Prostate gland (tissue), 2 donors: ENCODE measurements at places on chromosomes 1 and 21.

GRCh38 chr1:41868241-41868998, 50.3 kb downstream of the HIVEP3 start:
- DNase-seq = no peak

DNA sequence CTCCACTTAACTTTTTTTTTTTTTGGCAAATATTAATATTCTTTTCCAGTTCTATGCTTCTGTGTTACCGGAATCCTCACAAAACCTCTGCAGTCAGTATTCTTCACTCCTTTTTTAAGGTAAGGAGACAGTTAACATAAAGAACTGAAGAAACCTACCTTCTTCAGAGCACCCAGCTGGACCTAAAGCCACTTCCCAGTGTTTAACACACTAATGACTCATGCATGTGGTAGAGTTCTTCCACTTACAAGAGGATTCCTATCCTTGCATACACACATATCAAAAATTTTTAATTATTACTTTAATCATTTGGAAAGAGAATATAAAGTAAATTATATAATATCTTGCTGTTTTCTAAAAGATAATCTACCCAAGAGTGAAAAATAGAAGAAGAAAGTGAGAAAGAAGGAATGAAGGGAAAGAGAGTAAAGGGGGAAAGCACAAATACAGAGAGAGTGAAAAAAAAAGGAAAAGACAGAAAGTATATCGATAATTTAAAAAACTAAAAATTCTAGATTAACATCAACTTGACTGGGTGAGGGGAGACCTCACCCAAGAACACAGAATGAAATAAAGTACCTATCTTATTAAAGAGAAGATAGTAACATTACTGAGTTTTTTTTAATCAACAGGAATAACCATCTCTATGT, 54.9 kb downstream of the ENAH start:
- no peak for DNase-seq

- DNase-seq = no peak
Observed at GRCh38 chr1:79585801-79586200, 579.3 kb upstream of the ADGRL4 start.

- no peak for DNase-seq
Observed at GRCh38 chr1:189117072-189117770, 1360.4 kb downstream of the BRINP3 start.

DNA sequence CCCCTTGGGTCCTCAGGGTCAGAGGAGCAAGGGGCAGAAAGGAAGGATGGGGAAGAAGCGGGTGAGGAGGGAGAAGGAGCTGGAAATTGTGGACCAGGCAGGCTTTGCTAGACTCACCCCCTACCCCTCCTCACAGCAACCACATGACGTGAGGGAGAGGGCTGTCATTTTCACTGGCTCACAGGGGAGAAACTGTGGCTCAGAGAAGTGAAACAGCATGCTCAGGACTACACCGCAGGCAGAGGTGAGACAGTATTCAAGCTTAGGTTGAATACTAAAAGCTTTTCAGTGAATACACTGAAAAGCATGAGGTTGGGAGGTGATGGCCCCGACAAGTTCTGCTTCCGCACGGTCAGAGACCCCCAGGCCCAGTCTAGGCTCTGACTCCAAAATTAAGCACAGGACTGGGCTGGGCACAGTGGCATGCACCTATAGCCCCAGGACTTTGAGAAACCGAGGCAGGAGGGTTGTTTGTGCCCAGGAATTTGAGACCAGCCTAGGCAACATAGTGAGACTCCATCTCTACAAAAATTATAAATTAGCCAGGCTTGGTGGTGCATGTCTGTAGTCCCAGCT, 1.2 kb upstream of the CLEC20A start:
- DNase-seq = no peak

DNA sequence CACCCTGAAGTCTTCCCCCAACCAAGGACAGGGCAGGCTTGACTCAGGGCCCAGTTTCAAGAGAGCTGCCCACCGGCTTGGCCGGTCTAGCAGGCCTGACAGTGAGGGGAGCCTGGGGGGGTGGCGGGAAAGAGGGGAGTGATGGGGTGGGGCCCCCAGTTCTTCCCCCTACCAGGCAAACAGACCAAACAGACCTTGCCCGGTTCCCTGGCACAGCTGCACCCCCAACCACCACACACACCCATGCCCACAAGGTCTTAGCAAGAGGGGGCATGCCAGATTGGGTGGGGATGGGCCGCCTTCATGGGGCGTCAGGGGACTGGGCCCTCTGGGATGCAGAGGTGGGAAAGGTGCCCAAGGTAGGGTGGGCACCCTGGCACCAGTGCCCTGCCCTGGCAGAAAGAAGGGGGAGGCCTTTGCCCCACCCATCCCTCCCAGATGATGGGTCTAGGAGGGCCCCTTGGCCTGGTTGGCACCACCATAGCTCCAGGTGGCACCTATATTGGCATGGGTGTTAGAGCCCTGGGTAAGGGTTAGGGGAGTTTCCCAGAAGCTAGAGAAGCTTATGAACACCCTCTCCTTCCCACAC, 8.9 kb downstream of the ZBTB7B start:
- peak; percentile 39 for DNase-seq

DNA sequence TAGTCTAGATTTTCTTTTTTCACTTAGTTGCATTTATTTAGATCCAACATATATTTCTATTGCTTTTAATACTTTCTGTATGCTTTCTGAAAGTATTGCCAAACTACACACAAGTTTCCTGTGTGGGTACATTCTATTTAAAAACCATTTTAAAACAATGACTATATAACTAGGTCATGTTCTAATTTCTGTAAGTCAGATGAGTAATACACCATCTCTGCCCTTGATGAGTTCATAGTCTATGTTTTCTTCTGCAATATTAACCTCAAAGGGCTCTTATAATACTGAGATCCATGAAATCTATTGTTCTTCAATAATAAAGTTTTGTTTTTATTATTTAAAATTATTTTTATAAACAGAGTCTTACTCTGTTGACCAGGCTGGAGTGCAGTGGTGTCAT, 68.3 kb downstream of the RNASEL start:
- no peak for DNase-seq

GRCh38 chr1:90114521-90115141, 119.7 kb downstream of the ZNF326 start:
- no peak for DNase-seq

DNA sequence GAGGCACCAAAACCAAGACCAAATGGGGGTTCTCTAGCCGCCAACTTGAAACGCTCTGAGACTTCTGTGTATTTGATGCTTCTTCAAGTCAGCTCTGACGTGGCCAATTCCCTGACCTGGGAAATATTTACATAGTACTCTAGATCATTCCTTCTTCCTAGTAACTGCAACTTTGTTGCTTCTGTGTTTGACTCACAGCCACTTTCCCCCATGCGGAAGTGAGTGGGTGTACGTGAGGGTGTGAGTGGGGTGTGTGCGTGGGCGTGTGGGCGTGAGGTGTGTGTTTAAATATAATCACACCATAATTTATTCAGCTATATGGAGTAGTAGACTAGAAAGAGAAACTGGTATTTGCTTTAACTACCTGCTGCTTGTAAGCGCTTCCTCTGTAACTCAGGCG, 111.0 kb downstream of the TAS1R2 start:
- no peak for DNase-seq

GRCh38 chr1:233372218-233373120, 44.9 kb downstream of the MAP3K21 start:
- no peak for DNase-seq

DNA sequence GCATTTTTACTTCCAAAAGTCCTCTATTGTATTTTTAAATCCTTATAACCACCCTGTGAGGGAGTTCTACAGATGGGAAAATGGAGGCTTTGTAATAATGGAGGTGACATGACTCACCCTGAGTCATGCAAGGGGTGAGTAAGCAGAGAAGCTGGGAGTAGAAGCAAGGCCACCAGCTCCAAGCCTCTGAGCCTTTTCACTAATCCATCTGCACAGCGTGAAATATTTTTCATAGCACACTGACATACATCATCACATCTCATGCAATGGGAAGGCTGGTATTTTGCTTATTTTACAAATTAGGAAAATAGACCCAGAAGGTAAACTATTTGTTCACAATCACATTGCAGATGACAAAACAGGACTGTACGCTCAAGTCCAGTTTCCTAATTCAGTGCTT, 96.9 kb downstream of the KCNH1 start:
- no peak for DNase-seq

- no peak for DNase-seq
Observed at GRCh38 chr1:205466595-205467220, 10.9 kb upstream of the BLACAT1 start.

GRCh38 chr1:25771221-25772114, 28.5 kb upstream of the SELENON start:
- DNase-seq = peak; percentile 59

DNA sequence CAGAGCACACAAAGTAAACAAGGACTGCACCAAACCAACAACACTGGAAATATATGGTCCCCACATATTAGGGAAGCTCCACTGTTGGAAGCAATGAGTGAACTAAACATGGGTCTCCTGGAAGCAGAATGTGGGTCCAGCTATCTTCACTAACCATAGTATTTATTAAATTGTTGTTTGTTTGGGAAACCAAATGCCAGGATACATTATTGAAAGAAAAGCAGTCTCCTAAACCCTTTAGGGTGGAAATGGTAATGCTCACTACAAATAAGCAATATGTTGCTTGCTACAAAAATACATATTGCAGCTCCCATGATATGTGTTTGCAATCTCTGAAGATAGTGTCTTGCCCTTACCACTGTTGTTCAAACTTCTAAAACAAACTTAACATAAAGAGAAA, 2.2 kb downstream of the NEGR1 start:
- no peak for DNase-seq

GRCh38 chr1:161702250-161702649, 4.8 kb upstream of the FCRLA start:
- DNase-seq = no peak

- DNase-seq = no peak
Observed at GRCh38 chr1:181406989-181407388, 76.3 kb upstream of the CACNA1E start.

DNA sequence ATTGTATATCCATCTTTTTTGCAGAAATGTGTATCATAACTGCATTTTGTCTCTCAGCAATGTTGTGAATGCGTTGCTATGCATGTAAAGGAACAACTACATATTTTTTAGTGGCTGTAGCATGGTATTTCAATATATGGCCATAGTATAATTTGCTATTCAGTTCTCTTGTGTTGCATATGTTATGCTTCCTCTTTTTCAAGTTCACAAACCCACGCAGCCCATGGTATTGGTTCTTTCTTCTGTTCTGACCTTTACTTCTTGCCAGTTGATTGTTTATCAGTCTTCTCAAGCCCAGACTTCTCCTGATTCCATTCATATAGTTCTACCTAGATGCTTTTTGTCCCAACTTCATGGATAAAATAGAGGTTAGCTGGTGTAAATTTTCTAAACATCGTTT, 6.1 kb downstream of the SLC22A15 start:
- DNase-seq = no peak

DNA sequence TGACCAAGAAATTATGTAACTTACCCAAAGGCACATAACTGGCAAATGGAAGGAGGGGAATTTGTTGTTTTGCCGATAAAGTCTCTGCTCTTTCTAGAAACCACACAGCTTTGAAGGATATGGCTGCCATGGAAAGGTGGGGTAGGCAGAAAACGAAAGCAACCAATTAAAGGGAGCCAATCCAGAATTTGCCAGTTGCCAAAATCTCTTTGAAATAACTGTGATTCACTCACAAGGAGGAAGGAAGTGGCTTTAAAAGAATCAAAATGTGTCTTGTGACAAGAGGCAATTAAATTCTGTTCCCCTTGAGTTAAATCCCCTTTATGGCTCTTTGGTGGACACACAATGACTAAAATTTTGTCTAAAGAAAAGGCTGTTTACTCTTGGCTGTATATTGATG, 61.2 kb upstream of the CCDC190 start:
- no peak for DNase-seq

DNA sequence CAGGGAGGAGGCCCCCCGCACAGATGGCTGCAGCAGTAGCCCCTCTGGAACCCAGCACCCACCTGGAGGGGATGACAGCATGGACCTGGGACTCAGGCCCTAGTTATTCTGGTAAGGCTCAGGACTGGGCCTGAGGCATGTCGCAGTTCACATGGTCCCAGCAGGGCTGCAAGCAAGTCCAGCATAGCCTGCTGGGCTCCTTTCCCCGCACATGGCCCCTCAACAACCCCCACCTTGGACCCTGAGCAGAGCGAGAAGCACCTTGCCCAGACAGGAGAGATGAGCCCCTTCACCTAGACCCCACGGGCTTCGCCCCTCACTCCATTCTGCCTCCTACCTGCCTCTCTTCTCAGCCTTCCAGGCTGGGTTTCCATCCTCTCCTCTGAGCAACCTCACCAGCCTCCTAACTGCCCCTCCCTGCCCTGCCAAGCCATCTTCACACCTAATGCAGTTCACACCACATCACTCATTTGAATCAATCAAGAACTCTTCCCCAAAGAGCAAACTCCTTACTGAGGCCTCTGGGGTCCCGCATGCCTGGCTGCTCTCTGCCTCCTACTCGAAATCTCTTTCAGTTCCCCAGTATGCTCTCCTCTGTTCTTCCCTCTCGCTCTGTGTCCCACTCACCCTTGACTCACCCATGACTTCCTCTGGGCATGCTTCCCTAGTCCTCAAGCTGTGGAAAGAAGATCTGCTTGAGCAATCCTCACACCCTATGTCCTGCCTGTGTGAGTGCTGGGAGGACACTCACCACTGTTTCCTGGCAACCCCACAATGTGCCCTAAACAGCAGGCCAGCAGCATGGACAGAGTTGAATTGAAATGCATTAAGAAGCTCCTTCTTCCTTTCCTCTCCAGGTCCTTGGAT, 9.4 kb upstream of the THEMIS2 start:
- no peak for DNase-seq

GRCh38 chr1:95622609-95623008, 388.6 kb downstream of the RWDD3 start:
- DNase-seq = no peak

- DNase-seq = peak; percentile 63
Observed at GRCh38 chr21:41763398-41763931, 3.4 kb downstream of the RIPK4 start.

DNA sequence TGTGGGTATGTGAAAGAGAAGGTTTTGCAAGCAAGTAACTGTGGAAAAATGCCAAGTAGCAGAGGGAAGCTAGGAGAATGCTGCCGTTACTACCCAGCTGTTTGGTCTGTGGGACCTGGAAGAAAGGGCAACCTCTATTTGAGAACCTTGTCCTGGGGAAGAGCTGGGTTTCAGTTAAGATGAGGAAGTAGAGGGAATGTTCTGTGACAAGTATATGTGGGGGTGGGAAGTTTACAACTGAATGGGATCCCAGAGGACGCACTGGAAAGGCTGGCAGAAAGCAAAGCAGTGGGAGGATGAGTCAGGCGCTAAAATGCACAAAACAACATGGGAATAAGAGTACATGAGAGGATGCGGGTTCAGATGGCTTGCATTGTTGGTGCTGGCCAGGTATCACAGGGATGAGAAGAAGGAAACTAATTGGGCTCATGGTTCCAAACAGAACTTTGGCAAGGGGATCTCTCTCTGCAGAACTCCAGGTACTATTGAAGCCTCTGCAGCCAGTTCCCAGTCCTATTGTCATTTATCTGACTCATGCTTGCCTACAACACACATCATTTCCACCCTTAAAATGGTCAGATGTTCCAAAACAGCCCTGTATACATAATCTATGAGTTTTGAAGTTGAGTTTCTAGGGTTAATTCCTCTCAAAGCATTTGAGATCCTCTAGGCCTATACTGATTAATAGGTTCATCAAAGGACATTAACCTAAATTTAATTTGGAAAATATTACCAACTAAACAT, 88.5 kb upstream of the VAV3 start:
- no peak for DNase-seq

- DNase-seq = peak; percentile 41
Observed at GRCh38 chr21:44752671-44753235, 41.4 kb upstream of the TSPEAR start.
